ENCODE measurements at places on chromosomes 7 and 10.

- no peak for DNase-seq
Measured at GRCh38 chr7:47937065-47937687, 11.1 kb downstream of the PKD1L1 start.

GRCh38 chr7:140142031-140142430 is 34.8 kb downstream of the KDM7A start:
- no peak for DNase-seq

GRCh38 chr7:94701555-94701973 is 45.6 kb upstream of the SGCE start:
- DNase-seq = peak; percentile 53

DNA sequence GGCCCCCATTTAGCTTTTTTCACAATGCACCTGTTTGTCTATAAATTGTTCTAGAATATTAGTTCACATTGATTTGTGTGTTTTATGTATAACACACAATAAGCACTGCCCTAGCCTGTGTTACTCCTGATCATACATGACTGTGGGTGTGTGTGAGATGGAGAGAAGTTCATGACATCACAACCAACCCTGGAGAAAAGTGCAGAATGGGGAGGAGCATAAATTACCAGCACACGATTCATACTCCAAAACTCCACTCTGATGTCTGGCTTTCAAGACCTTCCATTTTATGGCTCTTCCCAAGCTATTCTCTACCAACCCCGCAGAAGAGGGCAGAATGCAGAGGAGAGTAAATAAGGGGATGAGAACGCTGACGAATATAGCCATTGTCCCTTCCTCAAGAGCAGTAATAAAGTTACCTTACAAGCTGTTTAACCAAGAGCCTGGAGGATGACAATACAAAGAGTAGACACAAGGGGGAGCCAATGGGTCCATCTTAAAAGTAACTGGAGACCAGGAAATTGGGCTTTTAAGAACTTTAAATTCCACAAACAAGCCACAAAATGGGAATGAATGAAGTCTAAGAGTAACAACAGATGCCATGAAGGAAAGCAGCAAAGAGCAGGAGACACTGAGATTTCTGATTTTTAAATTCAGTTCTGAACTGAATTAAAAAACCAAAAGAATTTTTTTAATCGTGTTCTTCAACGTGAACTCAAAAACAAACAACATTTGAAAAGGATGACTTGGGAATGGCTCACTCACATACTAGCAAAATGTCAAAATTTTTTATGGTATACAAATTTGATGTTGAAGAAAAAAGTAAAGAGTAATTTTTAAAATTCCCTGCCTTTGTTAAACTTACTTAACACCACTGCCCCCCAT is 159.6 kb downstream of the PARD3 start:
- DNase-seq = peak; percentile 82

DNA sequence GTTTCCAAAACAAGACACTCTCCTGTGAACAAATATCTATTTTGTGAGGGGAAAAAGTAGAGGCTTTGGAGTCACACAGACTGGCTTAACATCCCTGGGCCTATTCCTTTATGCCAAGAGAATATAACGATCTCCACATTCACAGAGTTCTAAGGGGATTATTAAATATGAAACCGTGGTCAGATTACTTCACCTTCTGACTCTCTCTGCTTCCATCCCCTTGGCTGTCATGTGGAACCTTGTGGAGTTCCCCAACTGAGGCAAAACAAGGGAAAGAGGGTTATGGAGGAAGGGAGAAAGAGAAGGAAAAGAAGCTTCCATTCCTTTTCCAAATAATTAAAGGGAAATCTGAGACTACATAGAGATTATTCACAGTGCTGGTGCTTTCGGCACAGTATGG is 55.5 kb upstream of the ATP6V0A4 start:
- no peak for DNase-seq

DNA sequence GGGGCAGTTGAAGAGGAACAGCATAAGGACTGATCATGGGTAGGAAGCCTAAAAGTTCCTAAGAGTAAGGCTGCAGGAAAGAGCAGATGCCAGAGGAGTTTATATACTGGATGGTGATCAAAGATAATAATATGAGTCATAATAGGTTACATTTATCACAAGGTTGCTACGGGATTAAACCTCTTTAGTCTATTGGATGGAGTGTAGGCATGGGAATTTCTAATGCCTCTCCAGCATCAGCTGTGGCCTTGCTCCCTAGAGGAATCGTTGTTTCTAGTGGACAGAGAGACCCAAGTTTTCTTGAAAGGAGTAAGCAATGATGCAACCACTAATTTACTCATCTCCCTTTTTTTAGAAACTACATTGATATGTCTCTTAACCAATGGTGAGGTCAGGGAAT is 213.4 kb downstream of the GPR37 start:
- DNase-seq = peak; percentile 35

- no peak for DNase-seq
Measured at GRCh38 chr10:58258977-58259692, 8.6 kb downstream of the IPMK start.

DNA sequence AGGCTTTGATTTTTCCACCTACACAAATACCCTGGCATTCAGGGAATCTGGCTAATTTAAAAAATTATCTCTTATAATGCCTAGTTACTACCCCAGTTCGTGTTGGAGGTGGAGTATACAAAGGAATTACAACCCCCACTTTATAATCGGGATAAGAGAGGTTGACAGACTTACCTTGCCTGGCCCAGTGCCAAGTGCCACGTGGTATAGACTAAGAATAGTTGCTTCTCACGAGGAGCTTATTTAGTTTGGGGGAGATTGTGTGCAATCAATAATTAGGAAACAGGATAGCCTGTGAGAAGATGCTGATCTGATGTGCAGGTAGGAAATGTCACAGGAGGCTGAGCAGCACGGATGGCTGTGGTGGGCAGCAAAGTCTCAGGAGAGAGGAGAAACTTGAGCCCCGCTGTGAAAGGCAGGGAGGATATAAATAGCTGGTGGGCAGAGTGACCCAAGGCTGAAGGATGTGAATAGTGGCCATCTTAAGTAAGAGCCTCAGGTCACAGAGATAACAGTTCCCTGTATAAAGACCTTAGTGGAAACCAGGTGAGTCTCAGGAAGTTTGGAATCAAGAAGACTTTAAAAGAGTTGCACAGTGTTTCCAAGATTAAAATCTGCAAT is 11.3 kb upstream of the ATXN7L1 start:
- no peak for DNase-seq

DNA sequence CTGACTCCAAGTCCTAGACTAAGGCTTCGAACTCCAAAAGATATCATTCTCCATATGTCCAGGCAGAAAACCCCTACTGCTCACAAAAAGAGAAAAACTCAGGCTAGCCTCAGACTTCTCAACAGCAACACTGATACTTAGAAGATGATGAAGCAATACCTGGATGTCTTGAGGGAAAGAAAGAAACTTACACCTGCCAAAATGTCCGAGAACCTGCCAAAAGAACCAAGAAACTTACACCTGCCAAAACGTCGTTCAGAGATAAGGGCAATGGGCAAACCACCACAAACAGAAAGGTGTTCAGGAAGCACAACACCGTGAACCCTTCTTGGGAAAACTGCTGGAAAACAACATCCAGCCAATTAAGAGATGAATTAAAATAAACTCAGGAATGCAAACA is 15.3 kb downstream of the ABLIM1 start:
- DNase-seq = no peak

DNA sequence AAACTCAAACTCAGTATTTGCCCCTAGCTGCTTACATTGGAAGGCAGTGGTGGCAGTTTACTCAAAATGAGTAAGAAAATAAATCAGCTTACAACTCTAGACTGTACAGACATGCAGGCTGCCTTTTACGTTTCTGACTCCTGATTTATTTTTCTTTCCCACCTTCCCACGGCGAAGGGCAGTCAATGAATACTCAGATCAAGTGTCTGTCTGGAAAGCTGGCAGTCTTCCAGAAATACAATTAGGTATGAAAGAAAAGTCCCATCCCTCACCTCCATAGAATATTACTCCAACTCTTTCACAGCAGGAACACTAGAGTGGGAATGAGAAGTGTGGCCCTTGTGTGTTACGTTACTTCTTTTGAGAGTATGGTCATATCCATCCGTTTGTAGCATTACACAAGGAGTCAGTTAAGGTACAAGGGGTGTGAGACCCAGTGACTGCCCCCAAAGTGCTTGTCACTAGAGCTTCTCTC is 1.3 kb upstream of the PAPSS2 start:
- DNase-seq = no peak

GRCh38 chr10:32046151-32046550 is 10.1 kb downstream of the KIF5B start:
- DNase-seq = no peak
